Activated CD8-positive, alpha-beta memory T cell treated with anti-CD3 and anti-CD28 coated beads for 4 hours (primary cell): ENCODE measurements at places on chromosomes 11 and 22.

DNA sequence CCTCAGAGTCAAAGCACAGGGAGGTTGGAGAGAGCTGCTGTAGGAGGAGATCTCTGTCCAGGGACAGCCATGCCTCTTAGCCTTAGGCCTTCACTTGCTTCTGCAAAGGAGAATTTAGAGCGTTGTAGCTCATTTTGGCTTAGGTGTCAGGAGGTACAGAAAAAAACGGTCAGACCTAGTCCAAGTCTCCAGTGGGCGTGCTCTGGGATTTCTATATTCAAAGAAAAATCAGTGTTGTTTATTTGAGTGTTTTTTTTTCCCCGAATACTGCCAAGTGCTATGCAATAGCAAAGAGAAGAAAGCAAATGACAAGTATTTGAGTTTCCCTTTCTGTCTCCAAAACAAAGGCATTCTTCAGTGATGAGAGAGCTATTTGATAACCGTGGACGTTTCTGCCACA lies 22.7 kb upstream of the OPCML start:
- no peak for DNase-seq

- no peak for DNase-seq
Observed at GRCh38 chr11:132438418-132438817, 1068.0 kb downstream of the NTM start.

DNA sequence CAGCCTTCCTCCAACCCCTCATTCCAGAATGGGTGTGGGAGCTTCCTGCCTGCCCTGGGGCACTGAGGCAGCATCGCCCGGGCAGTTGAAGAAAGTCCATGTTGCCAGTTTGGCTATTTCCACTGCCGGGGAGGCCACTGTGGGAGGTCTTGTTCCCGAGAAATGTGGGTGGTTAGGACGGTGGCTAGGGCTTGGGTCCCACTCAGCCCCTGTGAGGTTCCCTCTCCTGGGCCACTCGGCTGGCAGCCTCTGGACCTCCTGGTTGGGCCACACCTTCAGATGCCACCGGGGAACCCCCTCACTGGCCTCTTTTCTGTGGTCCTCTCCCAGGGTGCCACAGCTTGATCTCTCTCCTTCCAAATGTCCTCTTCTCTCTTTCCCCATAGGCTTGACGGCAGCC lies 5.1 kb upstream of the PPP6R3 start:
- no peak for DNase-seq

DNA sequence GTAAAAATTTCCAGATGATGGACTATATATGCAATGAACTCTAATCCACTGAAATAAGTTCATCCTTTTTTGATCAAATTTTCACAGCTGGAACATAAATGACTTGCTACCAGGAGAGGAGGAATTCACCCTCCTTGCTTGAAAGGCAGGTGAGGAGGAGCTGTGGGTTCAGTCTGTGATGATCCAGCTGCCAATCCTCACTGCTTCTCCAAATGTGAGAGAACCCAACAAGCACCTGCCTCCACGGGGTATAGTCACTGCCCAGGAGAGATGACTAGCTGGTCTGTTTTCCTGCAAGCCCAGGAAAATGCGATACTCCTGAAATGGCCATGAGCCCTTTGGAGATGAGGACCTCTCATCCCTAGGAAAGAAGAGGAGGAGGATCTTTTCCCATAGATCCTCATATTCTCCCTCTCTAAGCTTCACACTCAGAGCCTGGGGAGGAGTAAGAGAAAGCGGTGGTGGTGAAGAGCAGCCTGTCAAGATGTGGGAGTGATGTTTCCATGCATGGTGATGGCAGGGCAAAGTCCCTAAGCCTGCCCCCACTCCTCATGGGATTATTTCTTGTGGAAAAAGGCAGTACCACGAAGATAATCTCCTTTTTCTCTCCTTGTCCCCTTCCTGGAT lies 77.9 kb upstream of the USP47 start:
- no peak for DNase-seq

DNA sequence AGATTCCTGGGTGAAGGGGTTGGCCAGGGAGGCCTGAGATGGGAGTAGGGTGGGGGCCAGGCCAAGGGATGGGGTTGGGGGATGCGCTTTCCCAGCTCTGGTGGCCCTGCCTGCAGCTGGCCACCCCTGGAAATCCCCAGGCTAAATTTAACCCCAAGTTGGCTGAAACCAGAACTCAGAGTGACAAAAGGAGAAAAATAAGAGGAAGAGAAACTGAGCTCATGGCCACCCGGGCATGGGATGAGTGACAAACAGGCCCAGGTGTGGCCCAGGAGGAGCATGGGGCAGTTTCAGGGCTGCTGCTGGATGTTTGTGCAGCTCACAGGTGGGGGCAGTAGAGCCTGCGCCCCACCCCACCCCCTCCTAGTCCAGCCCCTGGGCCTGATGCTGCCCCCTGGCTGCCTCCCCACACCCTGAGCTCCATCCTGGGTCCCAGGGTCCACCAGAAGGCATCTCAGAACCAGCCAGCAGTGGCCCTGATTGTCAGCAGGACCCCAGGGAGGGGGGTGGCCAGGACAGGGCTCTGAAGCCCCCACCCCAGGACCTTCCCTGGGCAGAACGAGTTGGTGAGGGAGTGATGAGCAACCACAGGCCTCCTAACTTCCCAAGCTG lies 48.0 kb downstream of the IGLL5 start:
- no peak for DNase-seq

- no peak for DNase-seq
Observed at GRCh38 chr11:117691516-117691915, 105.5 kb downstream of the DSCAML1 start.
